CD4-positive, alpha-beta T cell treated with Interleukin-4 for 1 hour (primary cell): ENCODE measurements at places on chromosomes 3 and 15.

GRCh38 chr15:98884894-98885293, 122.7 kb downstream of the PGPEP1L start:
- DNase-seq: no peak

- no peak for DNase-seq
Measured at GRCh38 chr3:129413687-129414506, 14.5 kb downstream of the EFCAB12 start.

DNA sequence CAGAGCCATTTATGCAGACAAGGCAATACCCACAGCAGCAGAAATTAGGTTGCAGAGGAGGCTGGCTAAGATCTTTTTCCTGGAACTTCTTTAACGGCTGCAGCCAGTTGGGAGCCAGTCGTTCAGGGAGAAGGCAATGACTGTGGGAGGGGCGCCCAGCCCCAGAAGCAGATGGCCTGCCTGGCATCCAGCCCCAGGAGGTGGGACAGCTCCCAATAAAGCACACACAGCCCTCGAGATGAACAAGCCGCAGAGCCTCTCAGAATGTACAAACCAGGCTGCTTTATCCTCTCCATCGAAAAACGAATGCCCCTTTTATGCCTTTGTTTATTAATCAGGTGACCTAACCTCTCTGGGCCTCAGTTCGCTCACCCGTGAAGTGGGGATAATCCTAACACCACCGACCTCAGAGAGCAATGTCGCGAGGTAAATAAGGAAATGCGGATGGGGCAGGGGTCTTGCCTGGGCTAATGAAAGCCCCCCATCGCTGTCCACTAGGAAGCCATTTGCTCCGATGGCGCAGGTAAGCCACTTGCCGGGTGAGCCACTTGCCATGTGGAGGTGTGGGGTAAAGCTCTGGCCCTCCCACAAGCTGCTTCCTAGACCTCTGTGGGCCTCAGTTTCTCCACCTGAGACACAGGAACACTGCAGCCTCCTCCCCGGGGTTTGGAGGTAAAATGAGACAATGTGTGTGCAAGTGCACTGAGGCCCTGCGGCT, 35.8 kb downstream of the MGLL start:
- no peak for DNase-seq

GRCh38 chr3:67678665-67679064, 24.3 kb upstream of the SUCLG2 start:
- DNase-seq: peak; percentile 17

GRCh38 chr15:37019479-37020433, 80.6 kb downstream of the MEIS2 start:
- DNase-seq: no peak

DNA sequence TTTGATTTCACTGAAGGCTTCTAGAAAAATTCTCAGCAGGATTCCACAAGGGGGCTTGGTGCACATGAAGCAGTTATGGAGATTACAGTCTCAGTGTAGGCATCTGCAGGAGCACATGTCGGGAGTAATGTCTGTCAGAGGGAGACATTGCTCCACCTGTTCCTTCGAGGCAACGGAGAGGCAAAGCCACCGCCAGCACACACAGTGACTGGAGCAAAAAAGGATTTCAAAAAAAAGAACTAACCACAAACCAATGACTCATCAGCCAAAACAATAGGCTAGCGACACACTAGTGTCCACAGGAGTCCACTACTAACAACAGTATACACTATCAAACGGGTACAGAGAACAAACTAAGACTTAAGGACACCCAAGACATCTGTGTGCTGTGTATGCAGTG, 68.9 kb downstream of the NPTN start:
- peak; percentile 14 for DNase-seq

- DNase-seq: no peak
Measured at GRCh38 chr3:60553144-60553543, 698.1 kb downstream of the FHIT start.

- DNase-seq: no peak
Measured at GRCh38 chr15:95604634-95605036, 725.9 kb upstream of the NR2F2 start.

DNA sequence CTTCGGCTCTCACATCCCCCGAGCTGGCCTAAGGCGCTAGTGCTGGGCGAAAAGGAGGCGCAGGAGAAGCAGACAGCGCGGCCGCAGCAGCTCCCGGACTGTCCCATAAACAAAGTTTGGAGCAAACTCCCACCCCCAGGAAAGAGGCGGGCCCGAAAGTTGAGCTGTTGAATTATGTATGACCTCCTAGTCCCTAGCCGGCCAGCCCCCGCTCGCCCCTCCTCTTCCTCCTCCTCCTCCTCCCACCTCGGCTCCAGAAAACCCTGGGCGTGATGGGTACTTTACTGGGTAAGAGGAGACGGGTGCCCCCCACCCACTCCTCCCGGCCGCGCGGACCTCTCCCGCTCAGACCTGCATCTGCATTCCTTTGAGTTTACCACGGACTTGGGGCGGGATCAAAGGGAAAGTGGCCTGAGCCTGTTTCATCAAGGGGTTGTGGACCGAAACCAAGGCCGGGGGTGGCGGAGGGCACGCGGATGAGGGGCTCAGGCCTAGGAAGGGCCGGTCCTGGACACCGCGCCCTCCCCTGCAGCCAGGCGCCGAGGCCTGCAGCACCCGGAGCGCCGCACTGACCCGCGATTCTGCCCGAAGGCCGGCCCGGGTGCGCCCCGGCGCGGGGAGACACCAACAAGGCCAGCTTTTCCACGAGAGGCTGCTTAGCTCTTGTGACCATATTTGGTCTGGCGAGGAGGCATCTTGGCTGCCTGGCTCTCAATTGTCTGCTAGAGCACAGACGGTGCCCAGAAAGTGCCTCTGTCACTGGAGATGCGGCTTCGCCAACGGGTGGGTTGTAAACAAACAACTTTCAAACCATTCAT, at the start of gene WWTR1:
TSS of gene WWTR1 (minus strand) at position 100 of the 818 bp plus-strand sequence. CDS start 719 bp downstream, outside the sequence.
- peak; percentile 42 for DNase-seq

DNA sequence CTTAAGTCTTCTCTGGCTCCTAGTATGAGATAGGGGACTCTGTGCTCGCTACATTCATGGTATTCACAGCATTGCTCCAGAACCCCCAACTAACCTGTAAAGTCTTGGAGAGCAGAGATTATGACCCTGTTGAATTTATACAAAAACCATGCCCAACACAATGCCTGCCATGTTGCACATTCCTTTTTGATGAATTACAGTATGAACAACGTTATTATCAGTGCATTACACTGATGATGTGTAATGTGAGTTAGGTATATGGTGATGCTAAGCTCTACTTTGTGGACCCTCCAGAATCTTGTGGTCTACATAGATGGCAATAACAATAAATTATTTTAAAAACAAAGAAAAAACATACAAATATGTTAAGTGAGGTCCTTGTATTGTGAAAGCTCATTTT, 64.3 kb downstream of the EOMES start:
- DNase-seq: no peak

DNA sequence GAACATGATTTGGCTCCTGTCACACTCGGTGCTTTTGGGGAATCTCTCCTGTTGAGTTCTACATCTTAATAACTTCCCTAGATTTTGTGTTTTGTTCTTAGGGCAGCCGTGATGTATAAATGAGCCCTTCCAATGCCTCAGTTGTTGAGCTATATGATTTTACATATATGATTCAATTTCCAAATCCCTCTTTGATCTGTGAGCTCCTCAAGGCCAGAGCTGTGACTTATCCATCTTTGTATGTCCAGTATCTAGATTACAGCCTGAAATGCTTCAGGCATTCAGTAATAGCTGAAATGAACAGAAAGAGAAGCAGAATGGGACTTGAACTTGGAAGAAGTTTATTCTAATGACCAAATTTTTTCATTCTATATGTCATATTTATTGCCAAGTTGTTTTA, 26.6 kb downstream of the CGGBP1 start:
- no peak for DNase-seq

- no peak for DNase-seq
Measured at GRCh38 chr3:54165865-54166264, 43.5 kb downstream of the CACNA2D3 start.

DNA sequence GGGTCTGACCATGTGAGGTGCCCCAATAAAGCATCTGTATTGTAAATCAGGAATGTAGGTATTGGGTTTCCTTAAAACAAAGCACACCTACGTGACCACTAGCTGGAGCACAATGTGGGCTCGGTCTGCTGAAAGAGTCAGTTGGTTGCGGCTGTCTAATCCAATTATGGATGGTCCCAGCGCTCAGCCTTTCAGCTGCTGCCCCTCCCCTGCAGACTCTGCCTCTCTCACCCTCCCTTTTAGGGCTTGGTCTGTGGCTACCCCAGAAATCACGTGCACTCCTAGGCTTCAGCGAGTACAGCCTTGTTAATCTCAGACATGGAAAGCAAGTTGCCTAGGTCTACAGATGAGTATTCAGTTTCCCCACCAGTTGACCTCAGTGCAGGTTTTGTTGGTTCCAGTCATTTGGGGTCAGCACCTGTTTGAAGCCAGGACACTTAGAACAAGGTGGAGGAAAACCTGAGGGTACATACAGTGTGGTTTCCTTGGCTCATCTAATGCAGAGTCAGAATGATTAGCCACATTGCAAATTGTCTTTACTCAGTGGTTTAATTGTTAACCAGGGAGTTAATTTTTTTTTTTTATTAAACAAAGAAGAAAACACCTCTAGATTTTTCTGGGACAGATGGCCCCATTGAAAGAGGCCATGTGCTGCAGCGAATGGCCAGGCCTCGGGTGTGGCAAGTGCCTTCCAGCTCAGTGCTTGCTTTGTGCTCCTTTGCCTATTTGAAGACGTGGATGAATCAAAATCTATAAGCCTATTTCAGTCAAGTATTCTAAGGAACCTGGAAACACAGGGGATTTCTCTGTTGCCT, 137.7 kb downstream of the IGF1R start:
- no peak for DNase-seq

- DNase-seq: no peak
Measured at GRCh38 chr3:64408770-64409169, 183.5 kb upstream of the PRICKLE2 start.

DNA sequence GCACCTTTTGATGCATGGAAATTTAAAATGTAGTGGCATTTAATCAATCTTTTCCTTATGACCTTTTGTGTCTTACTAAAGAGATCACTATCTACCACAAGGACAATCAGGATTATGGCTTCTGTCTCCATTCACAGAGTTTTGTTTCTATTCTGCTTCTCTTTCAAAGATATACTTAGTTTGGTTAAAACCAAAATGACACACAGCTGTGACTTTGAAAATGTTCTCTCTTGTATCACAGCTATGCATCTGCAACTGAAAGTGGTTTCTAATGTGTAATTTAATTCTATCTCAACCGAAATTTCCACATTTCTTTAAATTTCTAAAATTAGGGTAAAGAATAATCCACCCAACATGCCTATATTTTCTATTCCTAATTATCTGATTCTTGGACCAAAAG, 27.7 kb downstream of the HLTF start:
- DNase-seq: no peak

GRCh38 chr15:22968366-22968765, 11.8 kb downstream of the CYFIP1 start:
- DNase-seq: no peak

DNA sequence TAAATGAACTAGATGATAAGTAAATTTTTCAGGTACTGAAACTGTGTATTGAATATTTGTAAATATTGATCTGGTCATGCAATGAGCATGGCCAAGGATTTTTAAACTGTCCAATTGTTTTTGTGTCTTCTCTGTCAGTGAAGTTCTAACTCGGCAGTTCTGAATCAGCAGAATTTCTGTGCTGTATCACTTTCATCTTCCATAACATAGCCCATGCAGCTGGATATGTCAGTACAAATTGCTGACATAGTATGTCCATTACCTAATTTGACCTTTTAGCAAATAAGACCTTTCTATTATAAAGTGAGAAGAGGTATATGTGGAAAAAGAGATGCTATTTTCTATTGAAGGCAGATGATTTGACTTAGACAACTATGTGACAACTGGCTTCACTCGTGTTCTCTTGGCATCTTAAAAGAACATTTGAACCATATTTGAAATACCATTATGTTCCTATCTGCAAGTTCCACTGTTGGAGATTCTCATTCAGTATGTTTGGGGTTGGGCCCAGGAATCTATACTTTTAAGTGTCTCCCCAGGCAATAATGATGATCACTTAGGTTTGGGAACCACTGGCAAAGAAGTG, 90.4 kb downstream of the CMSS1 start:
- no peak for DNase-seq

- no peak for DNase-seq
Measured at GRCh38 chr15:79527821-79528220, 95.7 kb downstream of the MINAR1 start.

DNA sequence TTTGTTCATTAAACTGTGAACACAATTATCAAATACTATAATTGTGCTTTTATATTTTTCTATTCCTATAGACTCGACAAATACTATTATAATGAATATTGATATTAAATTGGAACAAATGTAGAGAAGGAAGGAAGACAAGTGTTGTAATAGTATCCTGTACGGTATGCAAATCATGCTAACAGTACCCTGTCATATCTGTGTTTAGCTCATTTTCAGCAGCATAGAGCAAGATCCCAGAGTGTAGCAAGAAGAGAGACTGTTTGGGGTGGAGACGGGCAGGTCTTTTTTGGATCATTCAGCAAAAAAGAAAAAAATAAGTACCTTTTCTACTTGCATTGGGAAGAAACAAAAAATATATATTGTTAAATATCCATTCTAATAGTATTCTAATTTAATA, 224.1 kb downstream of the TPRG1 start:
- DNase-seq: no peak

- no peak for DNase-seq
Measured at GRCh38 chr3:60202052-60202726, 1049.1 kb downstream of the FHIT start.

DNA sequence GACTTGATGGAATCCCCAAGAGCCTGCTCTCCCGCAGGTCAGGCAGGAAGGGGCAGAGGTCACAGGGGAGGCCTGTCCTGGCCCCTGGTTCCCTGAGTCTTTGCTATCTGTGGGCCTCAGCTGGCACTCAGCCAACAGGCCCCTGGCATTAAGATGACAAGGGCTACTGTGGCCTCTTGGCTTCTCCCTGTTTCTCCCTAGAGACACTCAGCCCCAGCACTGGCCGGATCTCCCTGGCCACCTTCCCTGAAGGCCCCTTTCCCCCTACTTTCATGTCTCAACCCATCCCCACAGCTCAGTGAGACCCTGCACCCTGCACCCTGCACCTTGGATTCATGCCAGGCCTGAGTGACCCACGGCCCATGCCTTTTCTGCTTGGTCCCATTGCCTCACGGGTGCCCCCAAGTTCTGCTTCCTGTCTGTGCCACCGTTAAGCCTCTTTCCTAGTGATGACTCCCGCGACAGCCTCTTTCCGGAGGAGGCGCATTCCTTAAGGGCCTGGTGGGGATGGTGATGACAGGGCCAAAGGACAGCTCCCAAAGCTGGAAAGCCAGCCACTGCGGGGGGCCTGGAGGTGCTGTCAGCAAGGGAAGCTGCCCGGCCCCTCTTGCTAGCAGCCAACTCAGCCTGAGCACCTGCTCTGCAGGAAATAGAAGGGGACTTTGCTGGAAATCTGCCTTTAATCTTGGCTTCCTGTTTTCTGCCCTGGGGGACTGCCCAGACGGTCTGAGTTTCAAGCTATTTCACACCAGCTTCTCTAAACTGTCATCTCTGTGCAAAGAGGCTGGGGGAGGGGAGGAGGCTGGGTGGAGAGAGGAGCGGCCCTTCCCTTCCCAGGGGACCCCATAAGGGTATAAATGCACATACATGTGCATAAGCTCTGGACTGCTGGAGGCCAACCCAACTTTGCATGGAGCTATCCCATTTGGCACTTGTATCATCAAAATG, 4.8 kb upstream of the CSK start:
- DNase-seq: peak; percentile 88

- DNase-seq: no peak
Measured at GRCh38 chr3:71903936-71904335, 119.0 kb upstream of the PROK2 start.
